ENCODE measurements at places on chromosomes 3 and 15. TPM values are rescaled to one million over a fixed set of nuclear protein-coding genes. Genes with fewer than 3 reads are reported as not detected.

Gene PAQR5
- 3.0 TPM for total RNA-seq

DNA sequence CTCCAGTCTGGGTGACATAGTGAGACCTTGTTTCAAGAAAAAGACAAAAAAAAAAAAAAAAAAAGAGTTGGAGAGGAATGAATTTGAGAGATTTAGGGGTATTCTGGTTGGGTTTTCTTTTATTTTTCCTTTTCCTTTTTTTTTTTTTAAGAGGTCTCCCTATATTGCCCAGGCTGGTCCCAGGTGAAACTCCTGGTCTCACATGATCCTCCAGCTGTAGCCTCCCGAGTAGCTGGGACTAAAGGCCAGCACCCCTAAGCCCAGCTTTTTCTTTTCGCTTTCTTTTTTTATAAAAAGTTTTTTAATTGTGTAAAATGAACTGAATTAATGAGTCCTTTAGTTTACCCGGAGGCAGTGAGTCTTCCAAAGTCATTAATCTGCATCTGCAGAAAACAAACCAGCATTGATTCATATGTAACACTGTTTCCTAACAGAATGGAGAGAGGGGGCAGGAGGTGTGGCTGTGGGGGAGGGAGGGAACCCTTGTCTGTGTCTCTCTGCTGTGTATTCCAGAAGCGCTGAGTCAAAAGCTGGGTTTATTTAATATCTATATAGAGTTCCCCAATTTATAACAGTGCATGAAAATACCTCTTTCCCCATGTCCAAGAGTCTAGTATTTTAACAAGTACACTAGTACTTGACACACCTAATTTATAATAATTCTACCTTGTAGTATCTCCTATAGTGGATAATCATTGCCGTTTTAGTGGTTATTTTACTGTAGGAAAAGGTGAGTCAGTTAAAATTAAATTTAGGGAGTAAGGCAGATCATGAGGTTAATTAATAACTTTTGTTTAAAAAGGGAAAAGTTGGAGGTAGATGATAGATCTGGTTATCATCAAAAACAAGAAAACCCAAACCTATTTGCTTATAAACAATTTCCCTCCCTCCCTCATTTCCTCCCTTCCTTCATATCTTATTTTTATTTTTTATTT, 2.6 kb upstream of the DPPA4 start:
- H3K27me3 ChIP-seq = no peaks in the 10 kb centered on the region
- H3K4me3 ChIP-seq = no peak overlapping the region
- H3K36me3 ChIP-seq = no peaks in the 10 kb centered on the region
- no peak overlapping the region for H3K27ac ChIP-seq
- H3K4me1 ChIP-seq = no peaks in the 10 kb centered on the region

GRCh38 chr15:72127724-72128322, 9.6 kb downstream of the SENP8 start:
- H3K4me1 ChIP-seq = no peaks in the 10 kb centered on the region
- H3K4me3 ChIP-seq = no peak overlapping the region
- no peak overlapping the region for H3K27ac ChIP-seq
- no peak for DNase-seq
- no peaks in the 10 kb centered on the region for H3K27me3 ChIP-seq

GRCh38 chr15:75982468-75982867, 29.8 kb downstream of the NRG4 start:
- no peak overlapping the region for H3K4me3 ChIP-seq
- H3K36me3 ChIP-seq = no peaks in the 10 kb centered on the region
- H3K4me1 ChIP-seq = no peaks in the 10 kb centered on the region
- H3K27ac ChIP-seq = no peak overlapping the region
- no peak for DNase-seq

DNA sequence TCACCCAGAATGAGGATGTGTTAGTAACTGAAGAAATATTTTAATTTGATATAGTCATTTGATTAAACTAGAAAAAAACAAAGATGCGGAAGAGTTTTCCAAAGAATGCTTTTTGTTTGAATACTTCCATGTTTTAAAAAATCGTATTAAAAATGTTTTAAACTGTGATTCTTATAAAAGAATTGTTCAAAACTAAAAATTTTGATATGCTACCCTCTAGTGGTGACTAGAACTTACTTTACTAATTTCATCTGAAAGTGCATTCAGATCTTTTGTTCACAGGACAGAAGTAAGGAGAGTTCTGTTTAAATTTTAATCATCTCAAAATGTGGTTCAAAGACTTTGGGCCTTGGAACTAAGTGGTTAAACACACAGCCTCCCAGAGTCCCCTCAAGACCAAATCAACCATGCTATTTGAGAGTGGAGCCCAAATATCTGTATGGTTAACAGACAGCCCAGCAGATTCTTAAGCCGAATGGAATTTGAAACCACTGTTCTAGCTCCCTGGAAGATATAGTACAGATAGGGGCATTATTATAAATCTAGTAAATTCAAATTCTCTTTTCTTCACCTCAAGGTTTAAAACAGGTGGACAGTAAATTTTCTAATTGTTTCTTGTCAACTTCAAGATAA, 45.2 kb upstream of the SYNPR start:
- H3K27ac ChIP-seq = no peak overlapping the region
- DNase-seq = no peak
- no peak overlapping the region for H3K4me3 ChIP-seq
- H3K36me3 ChIP-seq = no peaks in the 10 kb centered on the region

DNA sequence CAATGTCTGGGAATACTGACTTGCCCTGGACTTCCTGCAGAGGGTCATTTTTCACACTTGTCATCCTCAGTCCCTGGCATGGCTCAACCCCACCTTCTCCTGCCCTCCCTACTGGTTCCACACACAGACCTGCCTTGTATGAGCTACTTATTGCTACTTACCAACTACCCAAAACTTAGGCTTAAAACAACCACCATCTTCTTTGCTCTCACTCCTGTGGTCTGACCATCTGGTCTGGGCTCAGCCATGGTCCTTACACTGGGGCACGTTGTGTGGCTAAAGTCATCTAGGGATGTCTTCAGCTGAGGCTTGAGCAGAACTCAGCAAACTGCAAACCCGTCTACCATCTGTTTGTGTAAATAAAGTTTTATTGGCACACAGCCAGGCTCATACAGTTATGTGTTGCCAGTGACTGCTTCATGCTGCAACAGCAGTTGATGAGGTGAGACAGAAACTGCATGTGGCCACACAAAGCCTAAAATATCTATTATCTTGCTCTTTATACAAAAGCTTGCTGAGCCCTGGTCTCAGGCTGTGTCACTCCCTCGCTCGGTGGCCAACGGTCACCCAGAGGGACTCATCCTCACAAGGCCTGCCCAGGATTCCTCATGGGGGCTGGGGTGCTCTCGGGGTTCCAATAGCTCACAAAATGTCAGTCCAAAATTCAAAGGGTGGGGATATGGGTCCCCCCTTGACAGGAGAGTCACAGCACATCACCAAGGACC, 43.5 kb downstream of the KLF15 start:
- DNase-seq = peak; percentile 77
- no peak overlapping the region for H3K4me3 ChIP-seq
- no peaks in the 10 kb centered on the region for H3K36me3 ChIP-seq
- no peak overlapping the region for H3K27ac ChIP-seq

Gene RTP1
- not detected for total RNA-seq

GRCh38 chr3:101039285-101039684, 46.1 kb upstream of the ABI3BP start:
- no peaks in the 10 kb centered on the region for H3K36me3 ChIP-seq
- no peak for DNase-seq
- no peak overlapping the region for H3K4me3 ChIP-seq
- H3K27me3 ChIP-seq = no peaks in the 10 kb centered on the region
- H3K4me1 ChIP-seq = peaks cover 20% of the 10 kb centered on the region

- H3K27ac ChIP-seq = no peak overlapping the region
- no peaks in the 10 kb centered on the region for H3K36me3 ChIP-seq
- H3K4me3 ChIP-seq = no peak overlapping the region
- H3K27me3 ChIP-seq = no peaks in the 10 kb centered on the region
Measured at GRCh38 chr3:108136561-108137459, 46.0 kb upstream of the CD47 start.

- no peak overlapping the region for H3K27ac ChIP-seq
- no peaks in the 10 kb centered on the region for H3K27me3 ChIP-seq
- no peaks in the 10 kb centered on the region for H3K36me3 ChIP-seq
- H3K4me1 ChIP-seq = no peaks in the 10 kb centered on the region
- DNase-seq = no peak
Measured at GRCh38 chr15:98150084-98150483, 189.6 kb downstream of the ARRDC4 start.

- peaks cover 26% of the 10 kb centered on the region for H3K4me1 ChIP-seq
- no peak overlapping the region for H3K27ac ChIP-seq
- no peak for DNase-seq
- no peak overlapping the region for H3K4me3 ChIP-seq
Measured at GRCh38 chr15:70375586-70375985, 277.9 kb upstream of the TLE3 start.

DNA sequence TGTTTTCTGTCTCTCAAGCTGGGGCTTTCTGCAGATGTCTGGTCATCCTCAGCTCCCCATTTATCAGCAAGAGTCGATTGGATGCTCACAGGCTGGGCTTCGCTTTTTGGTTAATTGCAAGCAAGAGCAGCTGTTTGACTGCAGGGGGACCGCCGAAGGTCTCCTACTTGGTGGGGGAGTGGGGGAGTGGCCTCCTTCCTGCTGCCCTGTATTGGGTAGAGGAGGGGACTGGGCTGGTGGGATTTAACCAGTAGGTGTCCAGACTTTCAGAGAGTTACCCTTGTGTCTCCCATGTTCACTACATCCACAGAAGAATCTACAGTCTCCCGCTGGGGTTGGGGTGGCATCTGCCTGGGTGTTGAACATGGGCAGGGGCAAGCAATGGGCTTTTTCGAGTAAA, 78.7 kb downstream of the PLXNA1 start:
- H3K4me1 ChIP-seq = no peaks in the 10 kb centered on the region
- H3K36me3 ChIP-seq = no peaks in the 10 kb centered on the region
- H3K4me3 ChIP-seq = no peak overlapping the region
- no peak for DNase-seq

DNA sequence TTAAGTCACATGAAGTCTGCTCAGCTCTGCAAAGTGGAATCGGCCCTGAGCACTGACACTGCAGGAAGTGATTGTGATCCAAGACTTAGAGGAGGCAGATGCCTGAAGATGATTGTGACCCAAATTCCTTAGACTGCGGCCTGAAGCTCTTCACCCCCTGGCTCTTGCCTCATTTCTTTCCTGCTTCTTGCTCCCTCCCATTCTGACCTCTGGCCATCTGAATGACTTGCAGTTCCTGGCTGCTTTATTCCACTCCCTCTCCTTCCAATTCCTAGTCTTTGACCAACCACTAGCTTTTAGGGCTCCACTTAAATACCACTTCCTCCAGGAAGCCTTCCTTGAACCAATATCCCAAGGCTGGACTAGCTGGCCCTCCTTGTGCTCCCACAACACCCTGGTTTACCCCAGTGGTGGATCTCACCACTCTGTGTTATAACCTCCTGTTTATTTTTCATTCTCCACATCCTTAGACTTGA, 9.9 kb upstream of the EPB42 start:
- no peaks in the 10 kb centered on the region for H3K36me3 ChIP-seq
- peak overlapping the region; percentile 42 for H3K27ac ChIP-seq
- no peak overlapping the region for H3K4me3 ChIP-seq

DNA sequence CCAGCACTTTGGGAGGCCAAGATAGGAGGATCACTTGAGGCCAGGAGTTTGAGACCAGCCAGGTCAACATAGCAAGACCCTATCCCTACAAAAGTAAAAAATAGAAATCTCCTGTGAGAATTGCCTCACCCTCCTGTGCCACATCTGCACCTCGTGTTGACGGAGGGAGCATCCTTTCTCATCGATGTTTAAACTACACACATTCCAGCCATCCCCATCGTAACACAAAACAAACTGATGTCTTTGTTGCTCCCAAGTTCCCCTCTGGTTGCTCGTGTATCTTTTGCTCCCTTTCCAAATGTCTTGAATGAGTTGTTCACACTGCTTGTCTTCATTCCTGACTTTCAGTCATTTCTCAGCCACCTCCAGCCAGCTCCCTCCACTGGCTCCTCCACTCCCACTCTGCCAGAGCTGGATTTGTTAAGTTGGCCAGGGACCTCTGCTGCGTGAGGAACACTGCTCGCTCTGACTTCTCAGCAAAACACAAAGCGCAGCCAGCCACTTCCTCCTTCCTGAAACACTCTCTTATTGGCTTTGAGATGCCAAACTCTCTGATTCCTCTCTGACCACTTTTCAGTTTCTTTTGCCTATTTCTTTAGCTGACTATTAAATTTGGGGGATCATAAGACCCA, 53.6 kb upstream of the ATP13A3 start:
- H3K4me1 ChIP-seq = peaks cover 10% of the 10 kb centered on the region
- DNase-seq = no peak
- H3K27ac ChIP-seq = no peak overlapping the region
- no peaks in the 10 kb centered on the region for H3K36me3 ChIP-seq
- no peaks in the 10 kb centered on the region for H3K27me3 ChIP-seq

GRCh38 chr3:44240061-44240460, 1.6 kb upstream of the TOPAZ1 start:
- no peak for DNase-seq
- H3K27me3 ChIP-seq = peaks cover 13% of the 10 kb centered on the region
- no peak overlapping the region for H3K27ac ChIP-seq

DNA sequence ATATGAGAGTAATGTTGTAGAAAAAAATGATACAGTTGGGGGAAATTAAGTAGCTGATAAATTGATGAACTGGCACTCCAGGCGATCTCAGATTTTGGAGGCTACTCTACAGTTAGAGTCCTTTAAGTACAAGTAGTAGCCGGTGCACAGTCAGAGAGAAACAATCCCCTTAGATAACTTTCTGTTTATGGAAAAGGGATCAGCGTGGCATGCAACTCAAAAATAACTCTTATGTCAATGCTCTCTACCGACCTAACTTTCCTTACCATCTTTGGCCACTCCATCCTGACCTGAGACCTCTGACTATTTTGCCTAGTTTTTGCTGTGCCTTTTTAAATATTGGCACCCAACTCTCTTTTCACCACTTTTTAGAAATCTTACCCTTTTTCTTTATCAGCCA, 299.6 kb downstream of the UNC13C start:
- no peak overlapping the region for H3K27ac ChIP-seq
- H3K36me3 ChIP-seq = no peaks in the 10 kb centered on the region
- no peaks in the 10 kb centered on the region for H3K4me1 ChIP-seq

DNA sequence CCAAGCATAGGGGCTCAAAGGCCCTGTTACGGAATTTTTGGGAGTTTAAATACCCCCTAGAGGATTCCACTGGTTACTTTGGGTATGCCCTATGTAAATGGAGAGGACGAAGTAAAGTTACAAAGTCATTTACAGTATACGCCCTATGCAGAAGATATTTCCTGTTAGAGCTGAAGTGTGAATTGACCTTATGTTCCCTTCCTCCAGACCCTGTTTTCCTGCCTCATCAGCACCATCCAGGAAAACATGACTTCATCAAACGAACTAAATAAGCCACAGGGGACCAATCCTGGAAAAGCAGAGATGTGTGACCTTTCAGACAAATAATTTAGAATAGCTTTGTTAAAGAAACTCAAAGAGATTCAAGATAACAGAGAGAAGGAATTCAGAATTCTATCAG, 177.4 kb downstream of the SQOR start:
- no peaks in the 10 kb centered on the region for H3K27me3 ChIP-seq
- H3K4me3 ChIP-seq = no peak overlapping the region
- H3K36me3 ChIP-seq = no peaks in the 10 kb centered on the region
